ENCODE measurements at places on chromosomes 3 and 15.

GRCh38 chr3:108493862-108494261, 16.5 kb downstream of the MYH15 start:
- no peak for DNase-seq

DNA sequence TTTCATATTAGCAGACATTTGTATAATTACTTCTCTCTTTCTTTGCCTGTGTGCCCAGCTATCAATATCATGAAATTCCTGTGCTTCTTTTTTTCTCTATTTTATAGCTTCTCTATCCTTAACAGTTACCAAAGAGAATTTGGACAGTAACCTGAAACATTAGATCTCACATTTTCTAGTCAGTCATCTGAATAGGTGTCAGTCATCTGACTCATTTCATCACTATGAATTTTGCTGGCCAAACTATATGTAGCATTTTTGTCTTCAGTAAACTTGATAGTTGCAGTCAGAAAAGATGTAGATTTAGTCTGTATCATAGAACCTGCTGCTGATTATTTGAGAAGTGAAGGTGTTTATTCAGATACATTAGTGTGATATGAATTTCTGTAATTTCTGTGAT, 52.6 kb downstream of the HMG20A start:
- DNase-seq, result no peak

- no peak for DNase-seq
Observed at GRCh38 chr15:73758461-73758860, 5.3 kb upstream of the INSYN1 start.

GRCh38 chr3:49427586-49427985, 1.5 kb downstream of the NICN1 start:
- DNase-seq, result no peak

GRCh38 chr3:161096771-161097367, 8.3 kb downstream of the B3GALNT1 start:
- no peak for DNase-seq

GRCh38 chr3:8157640-8158039, 344.0 kb upstream of the LMCD1 start:
- no peak for DNase-seq

DNA sequence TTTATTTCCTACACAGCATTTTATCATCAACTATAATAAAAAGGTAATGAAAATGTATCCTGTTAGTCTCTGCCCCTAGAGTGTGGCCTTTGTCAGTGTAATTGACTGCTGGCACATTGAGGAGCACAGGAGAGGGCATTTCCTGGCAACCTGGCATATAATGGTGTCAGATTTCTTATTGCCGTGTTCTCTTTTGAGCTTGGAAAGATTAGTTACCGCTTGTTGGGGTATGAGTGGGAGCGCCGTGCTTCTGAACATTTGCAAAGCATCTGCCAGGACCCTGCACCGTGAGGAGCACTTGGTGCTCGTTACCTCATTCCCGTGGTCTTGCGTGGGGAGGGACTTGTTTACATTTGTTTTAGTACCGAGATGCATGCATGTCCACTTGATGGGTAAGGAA, 124.4 kb downstream of the PTPRG start:
- no peak for DNase-seq
